Stimulated activated CD4-positive, alpha-beta T cell treated with anti-CD3 and anti-CD28 coated beads, Interleukin-12 subunit alpha, Interleukin-12 subunit beta, amount 100 ng/mL, for 4 hours (primary cell): ENCODE measurements at places on chromosomes 1 and 21.

- no peak for DNase-seq
These were observed 58.4 kb downstream of the DYRK1A start for GRCh38 chr21:37425001-37425400.

DNA sequence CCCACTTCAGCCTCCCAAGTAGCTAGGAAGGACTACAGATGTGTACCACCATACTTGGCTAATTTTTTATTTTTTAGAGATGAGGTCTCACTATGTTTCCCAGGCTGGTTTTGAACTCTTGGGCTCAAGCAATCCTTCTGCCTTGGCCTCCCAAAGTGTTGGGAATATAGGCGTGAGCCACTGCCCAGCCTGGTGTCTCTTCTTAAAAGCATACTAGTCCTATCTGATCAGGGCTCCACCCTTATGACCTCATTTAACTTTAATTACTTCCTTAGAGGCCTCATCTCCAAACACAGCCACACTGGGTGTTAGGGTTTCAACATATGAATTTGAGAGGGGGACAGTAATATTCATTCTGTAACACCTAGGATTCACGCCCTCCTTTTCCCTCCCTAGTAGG, 130.9 kb downstream of the GLIS1 start:
- DNase-seq = no peak

DNA sequence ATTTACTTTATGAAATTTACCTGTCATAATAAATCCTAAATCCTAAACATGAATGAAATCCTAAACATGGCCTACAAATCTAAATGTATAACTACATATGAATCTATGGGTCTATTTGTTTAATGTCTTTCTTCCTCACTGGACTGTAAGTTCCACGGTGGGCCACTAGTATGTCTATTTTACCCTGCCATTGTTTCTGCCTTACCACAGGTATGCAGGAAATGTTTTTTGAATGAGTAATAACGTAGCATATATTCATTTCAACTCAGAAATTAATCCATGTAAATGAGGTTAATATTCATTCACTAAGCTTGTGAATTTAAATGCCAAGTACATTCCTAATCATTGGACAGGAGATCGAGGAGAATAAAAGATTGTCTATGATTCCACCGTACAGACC, 35.3 kb downstream of the B3GALNT2 start:
- DNase-seq = no peak

- no peak for DNase-seq
These were observed 76.7 kb downstream of the SLC35F3 start for GRCh38 chr1:233981042-233981675.

GRCh38 chr1:237054313-237054712, 12.3 kb downstream of the RYR2 start:
- no peak for DNase-seq

DNA sequence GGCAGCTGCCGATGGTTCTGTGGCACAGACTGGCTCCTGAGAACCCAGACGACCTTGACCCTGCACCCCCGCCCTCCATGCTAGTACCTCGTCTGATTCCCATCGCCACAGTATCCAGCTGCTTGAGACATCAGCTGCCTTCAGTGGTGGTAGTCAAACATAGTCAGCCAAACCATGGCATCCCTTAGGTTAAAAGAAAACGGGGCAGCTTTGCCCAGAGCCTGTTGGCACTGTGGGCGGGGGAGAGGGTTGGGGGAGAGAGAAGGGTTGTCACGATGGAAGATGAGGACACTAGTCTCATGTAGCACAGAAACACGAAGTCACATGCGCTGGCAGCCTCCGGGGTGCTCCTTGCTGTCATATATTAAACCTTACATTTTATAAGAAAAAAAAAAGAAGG, 961 bp upstream of the TDRD5 start:
- no peak for DNase-seq

DNA sequence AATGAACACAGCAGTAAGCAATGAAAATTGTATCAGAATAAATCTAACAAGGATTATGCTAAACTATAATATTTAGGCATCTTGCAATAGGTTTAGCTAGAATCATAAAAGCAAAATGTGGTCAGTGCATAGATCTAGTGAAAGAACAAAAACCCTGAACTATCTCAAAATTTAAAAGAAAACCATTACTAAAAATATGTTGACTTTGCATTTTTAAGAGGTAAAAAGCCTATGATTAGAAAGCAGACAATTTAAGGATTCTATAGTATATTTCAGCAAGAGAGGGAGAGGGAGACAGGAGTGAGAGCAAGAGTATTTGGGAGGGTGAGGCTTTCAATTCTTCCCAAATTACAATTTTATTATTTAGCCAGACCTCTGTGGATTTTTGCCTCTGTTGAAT, 219.4 kb downstream of the TTLL7 start:
- no peak for DNase-seq

GRCh38 chr1:156418416-156419070, 49.5 kb downstream of the RHBG start:
- no peak for DNase-seq

- DNase-seq = peak; percentile 50
These were observed 62.3 kb downstream of the RUNX1 start for GRCh38 chr21:34986561-34987500.

DNA sequence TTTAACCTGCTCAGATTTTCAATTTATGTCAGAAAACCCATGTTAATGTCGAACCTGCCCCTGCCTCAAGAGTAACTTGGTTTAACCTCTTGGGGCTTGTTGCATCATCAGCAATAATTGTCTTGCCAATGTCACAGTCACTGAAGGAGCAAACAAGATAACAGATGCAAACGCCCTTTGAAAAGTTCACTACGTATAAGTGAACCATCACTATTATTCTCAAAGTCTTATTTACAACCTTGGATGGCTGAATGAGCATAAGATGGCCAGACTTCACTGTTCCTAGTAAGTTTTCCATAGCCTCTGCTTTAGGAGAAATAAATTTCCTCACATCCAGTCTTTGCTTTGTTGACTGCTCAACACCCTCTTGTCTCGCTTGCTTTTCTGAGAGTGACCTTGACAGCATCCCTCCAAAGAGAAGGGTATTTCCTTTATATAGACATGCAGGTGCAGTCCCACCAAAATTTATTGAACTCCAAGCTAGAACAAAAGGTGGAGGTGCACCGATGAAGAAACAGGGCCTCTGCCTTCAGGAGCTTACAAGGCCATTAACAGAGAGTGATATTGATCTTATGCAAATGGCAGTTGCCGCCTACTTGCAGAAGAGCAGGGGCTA, 749 bp upstream of the LRIG2 start:
- no peak for DNase-seq

GRCh38 chr1:92194511-92194910, 23.2 kb upstream of the C1orf146 start:
- no peak for DNase-seq

GRCh38 chr21:34791776-34792503, 123.1 kb downstream of the CLIC6 start:
- DNase-seq = no peak

DNA sequence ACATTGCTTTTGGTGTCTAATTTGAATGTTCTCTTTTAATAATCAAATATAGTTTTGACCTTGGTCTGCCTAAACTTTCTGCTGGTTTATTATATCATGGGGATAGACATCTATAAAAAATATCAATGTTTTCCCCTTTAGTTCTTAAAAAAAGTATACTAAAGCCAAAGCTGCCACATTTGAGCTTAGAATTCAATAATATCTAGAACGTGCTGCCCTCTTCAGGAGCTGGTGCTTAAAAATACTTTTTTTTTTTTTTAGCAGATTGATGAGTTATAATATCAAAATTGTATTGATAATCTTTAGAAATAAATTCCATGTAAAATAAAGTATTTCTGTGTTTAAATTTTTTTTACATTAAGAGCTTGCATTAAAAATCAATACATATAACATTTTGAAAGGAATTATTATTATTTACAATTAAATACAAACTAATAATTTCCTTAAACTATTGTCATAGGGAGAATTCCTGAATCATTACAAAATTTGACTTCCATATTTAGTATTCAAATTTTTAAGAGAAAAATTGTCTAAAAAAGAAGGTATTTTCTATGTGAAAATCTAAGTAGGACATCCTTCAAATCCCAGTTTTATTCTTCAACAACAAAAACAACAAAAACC, 40.1 kb upstream of the ADGRL2 start:
- DNase-seq = no peak

DNA sequence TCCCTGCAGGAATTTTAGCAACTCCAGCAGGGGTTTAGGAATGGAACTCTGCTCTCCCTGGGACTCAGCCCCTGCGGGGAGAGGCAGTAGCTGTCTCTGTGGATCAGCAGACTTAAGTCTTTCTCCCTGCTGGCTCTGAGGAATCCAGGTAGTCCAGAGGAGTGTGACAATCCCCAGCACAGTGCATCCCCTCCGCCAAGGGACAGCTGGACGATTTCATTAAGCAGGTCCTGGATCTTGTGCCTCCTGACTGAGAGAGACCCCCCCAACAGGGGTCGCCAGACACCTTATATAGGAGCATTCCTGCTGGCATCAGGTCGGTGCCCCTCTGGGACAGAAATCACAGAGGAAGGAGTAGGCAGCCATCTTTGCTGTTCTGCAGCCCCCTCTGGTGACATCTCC, 30.6 kb downstream of the AKT3 start:
- DNase-seq = no peak

GRCh38 chr1:92623187-92623778, 136.6 kb upstream of the GFI1 start:
- DNase-seq = no peak

DNA sequence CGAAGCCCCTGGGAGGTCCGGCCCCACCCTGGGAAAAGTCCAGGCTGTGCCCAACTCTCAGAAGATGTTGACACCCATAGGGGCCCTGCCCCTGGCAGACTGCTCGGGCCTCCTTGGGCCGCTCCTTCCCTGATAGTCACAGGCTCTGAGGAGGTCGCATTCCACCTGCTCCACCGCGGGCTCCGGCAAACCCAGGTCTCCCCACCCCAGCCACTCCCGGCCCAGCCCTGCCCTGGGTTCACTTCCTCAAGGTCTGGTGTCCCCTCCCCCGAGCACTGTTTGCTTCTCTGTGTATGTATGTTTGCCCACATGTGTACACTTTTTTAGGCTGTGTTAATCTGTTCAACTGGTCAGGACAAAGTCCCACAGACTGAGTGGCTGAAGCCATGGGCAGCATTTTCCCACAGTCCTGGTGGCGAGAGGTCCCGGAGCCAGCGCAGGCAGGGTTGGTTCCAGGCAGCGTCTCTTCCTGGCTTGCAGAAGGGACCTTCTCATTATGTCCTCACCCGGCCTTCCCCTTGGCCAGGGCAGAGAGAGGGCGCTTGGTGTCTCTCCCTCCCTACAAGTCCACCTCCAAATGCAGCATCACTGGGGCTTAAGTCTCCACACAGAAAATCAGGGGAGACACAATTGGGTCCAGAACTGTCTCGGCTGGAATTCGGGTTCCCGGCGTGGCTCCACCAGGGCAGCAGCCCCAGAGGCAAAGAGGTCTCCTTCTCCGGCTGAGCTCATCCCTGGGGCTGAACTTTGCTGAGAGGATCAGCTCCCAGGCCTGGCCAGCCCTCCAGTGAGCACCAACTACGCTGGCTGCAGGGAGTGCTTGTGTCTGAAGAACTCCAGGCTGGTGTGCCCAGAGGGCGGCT, 10.5 kb upstream of the PRXL2B start:
- no peak for DNase-seq

GRCh38 chr1:54927472-54928240, 40.7 kb upstream of the DHCR24 start:
- no peak for DNase-seq

- no peak for DNase-seq
These were observed 12.7 kb downstream of the VSIG8 start for GRCh38 chr1:159849626-159850366.

- DNase-seq = no peak
These were observed 116.9 kb downstream of the KCNK1 start for GRCh38 chr1:233730809-233731208.

GRCh38 chr1:36961062-36961615, 73.2 kb downstream of the GRIK3 start:
- DNase-seq = no peak

DNA sequence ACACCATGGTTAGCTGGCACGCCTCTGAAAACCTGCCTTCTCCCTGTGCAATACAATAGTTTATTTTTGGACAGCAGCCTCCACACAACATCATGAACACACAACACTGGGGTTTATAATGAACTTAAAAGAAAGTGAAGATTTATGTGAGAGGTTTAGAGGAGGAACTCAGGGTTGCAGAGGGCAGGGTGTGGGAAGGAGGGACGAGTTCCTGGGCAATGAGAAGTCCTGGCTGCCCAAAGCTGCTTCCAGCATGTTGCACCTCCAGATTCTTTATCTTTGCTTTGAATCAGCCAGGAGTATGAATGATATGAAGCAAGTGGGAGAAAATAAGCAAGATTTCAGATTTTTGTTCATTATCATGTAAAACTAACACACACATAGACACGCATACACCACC, 11.3 kb upstream of the LRRC8D start:
- no peak for DNase-seq

GRCh38 chr1:88169139-88169538, 514.9 kb upstream of the PKN2 start:
- DNase-seq = no peak

DNA sequence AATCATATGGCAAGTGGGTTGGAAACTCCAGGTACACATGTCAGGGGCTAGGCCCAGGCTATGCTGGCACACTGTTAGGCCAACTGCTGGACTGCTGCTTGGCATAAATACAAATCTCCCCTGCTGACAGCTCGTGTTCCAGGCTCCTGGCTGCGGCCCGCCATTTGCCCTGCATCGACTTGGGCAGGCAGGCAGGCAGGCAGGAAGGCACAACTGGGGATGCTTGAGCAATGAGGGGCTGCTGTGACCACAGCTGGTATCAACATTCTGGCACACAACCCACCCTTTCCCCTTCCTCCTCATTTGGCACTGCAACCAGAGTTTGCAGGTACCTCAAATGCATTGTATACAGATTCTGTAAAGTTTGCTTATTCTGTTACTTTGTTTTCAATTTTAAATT, 53.2 kb downstream of the SAMSN1 start:
- DNase-seq = no peak

DNA sequence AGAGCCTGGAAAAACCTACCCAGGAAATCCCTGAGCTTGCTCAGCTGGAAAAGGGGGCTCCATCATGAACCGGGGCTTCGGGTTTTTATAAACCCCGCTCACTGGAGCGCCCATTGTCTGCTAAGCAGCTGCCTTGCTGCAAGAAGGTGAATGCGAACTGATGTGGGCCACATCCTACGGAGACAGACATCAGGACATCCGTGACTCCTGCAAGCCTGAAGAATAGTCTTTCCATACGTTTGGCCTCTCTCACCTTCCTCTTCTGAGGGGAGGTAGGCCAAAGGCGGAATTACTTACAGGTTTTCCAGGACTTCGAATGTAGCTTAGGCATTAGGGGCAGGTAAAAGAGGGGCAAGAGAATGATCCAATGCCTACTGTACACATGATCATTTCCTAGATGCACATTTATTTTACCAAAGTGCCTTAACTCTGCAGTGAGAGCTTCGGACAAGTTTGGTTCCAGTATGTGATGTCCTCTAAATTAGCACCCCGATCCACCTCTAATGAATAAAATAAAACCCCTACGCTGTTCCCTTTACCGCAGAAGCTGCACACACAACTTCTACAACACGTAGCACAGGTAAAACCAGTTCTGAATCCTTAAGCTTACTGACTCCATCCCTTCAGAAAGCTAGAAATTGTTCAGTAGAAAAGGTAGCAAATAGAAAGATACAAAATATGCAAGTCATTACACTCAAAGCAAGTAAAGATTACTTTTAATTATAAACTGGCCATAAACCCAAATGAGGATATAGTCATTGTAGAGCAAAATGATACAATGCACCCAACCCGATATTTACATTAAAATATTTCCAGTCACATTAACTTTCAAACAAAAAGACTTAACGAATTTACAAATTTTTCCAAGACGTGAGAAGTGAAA, 866 bp upstream of the SORT1 start:
- DNase-seq = no peak

GRCh38 chr1:222920169-222920568, 105.3 kb downstream of the DISP1 start:
- no peak for DNase-seq

- DNase-seq = no peak
These were observed 42.9 kb downstream of the CRYAA start for GRCh38 chr21:43211760-43212115.
